ENCODE measurements at places on chromosomes 2 and 18.

DNA sequence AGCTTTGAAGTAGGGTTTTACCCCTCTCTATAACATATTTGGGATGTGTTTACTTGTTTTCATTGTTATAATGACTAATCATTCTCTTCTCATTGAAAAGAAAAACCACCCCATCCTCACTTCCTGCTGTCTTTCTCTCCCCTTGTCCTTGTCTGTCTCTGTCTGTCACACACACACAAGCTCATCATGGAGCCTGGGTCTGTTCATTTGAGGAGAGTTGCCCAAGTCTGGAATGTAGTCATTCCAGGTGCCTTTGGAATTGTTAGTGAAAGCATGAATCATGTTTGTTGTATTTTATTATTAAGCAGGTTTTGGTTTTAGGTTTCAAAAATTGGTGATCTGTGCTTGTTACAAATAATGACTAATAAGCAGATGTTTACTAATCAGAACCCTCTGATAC is 133.5 kb upstream of the IL1R2 start:
- DNase-seq: no peak

GRCh38 chr2:168584911-168585310 is 128.8 kb downstream of the CERS6 start:
- DNase-seq: no peak

- no peak for DNase-seq
Measured at GRCh38 chr2:45343251-45344017, 267.6 kb downstream of the SRBD1 start.

- DNase-seq: no peak
Measured at GRCh38 chr2:777546-777945, 100.3 kb upstream of the TMEM18 start.

Data from nephron progenitor cell (in vitro differentiated cells).